RPMI8226 (cell line): ENCODE measurements at places on chromosomes 4 and X.

DNA sequence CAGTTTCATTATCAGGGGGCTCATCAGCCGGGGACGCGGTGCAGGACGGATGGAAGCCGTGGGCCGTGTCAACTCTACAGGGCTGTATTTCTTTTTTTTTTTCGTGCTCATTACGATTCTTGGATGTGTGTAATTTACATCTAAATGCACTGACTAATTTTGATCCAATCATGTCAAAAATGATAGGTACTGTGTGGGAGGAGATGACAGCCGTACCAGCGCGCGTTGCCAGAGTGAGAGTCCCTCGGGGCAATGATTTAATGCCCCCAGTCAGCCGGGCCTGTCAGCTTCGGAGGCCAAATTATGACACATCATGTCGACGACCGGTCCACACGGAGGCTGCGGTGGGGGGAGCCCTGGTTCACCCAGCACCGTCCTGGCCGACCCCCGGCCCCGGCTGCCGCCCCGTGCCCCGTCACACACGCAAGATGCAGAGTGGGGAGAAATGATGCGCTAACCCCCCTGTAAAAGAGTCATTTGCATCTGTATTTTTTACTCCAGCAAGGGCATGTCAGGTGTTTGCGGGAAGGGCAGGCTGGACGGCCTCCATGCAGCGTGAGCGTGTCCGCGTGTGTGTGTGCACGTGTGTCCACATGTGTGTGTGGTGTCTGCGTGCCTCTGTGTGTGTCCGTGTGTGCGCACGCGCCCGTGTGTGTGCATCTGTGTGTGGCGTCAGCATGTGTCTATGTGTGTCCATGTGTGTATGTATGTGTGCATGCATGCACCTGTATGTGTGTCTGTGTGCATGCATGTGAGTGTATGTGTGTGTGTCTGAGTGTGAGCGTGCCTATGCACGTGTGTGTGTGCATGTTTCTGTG, 74.3 kb upstream of the PPP2R3B start:
- DNase-seq: no peak

- DNase-seq: peak; percentile 37
These were observed 129.2 kb downstream of the FAM53A start for GRCh38 chr4:1554876-1555265.

DNA sequence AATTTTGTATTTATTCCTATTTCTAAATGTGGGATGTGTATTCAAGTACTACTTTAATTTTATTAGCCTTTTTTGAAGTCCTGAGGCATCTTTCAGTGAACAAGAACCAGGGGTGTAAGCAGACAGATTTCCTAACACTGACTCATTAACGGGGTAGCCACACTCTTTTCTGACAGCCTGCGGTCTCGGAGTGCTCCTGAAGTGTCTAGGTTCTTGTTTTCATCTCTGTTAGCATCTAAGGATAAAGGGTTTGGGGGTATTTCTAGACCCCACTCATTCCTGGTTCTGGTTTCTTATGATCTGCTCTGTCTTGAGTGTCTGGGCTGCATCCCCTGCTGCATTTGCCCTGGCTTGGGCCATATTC, 71.9 kb downstream of the GC start:
- no peak for DNase-seq

DNA sequence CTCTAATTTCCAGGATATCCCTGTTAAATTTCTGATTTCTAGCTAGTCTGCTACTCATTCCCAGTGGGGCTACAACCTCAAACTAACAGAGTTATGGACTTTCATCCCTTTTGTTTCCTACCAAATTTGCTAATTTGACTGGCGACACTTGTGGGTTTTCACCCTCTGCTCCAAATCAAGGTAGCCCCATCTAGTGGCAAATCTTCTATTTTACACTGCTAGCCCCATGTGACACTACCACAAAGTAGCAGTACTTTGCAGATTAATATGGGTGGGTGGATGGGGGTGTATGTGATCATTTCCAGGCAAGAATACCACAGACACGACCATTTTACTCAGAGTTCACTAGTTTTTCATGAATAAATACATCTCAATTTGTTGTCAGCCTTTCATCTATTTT, 150.3 kb downstream of the MSL3 start:
- peak; percentile 30 for DNase-seq

GRCh38 chr4:174284487-174284886, 776 bp downstream of the CEP44 start:
- peak; percentile 5 for DNase-seq

DNA sequence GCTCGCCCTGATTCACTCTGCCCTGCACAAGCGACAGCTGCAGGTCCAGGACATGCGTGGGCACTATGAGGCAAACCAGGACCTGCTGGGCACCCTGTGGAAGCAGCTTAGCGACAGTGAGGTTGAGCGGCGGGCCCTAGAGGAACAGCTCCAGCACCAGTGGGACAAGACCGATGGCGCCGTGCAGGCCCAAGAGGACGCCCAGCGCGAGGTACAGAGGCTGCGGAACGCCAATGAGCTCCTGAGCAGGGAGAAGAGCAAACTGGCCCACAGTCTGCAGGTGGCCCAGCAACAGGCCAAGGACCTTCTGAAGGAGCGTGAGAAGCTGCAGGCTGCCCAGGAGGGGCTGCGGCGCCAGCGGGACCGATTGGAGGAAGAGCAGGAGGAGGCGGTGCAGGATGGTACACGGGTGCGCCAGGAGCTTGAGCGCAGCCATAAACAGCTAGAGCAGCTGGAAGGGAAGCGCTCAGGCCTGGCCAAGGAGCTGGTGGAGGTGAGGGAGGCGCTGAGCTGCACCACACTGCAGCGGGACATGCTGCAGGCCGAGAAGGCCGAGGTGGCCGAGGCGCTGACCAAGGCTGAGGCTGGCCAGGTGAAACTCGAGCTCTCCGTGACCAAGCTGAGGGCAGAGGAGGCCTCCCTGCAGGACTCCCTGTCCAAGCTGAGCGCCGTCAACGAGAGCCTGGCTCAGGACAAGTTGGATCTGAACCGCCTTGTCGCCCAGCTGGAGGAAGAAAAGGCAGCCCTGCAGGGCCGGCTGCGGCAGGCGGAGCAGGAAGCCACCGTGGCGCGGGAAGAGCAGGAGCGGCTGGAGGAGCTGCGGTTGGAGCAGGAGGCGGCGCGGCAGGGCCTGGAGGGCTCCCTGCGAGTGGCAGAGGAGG, 12.8 kb downstream of the SMIM10L2A start:
- no peak for DNase-seq

DNA sequence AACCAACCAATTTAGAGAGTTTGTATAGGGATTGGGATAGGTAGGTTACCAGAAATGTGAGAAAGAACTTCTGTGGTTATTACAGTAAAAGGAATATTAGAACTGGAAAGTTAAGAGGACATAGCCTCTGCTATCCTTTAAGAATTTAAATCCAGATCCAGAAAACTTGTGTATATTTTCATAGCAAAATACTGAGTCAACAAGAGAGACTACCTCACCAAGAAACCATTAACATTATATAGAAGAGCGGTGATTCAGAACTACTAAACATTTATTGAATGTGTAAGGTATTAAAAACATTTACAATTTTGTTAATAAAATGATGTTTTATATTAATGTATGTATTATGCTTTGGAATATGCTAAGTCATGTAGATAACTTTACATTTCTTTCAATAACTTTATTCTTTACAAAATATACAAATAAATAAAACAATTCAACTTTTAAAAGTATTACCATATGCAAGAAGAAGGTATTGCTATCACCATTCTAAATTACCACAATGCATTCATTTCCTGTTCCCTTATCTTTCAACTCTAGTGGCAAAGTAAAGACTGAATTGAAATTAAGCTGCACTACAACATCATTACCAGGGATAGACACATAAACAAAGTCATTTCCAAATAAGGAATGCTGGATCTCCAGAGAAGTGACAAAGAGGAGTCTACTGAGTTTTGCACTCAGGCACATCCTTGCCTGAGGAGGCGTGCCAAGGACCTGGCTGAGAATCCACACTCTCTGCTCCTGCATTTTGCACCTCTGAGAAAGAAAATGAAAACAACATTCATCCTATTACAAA, 6.1 kb upstream of the BDH2 start:
- DNase-seq: no peak
